ENCODE measurements at places on chromosomes 16 and 17.

DNA sequence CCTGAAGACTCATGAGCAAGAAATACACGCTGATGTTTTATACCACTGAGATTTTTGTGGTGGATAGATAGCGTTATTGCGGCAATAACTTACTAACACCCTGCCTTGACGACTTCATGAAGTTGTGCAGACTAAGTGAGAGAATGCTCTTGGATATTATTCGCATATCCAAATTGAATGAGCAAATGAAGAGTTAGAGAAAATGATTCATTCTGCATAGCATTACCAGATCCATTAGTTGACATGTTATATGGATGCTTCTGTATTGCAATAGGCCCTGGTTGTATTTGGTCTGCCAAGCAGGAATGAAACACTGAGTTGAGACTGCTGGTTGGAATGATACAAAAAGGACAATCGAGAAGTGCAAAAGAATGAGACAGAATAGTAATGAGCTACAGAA is 247.3 kb downstream of the CA10 start:
- DNase-seq: no peak

DNA sequence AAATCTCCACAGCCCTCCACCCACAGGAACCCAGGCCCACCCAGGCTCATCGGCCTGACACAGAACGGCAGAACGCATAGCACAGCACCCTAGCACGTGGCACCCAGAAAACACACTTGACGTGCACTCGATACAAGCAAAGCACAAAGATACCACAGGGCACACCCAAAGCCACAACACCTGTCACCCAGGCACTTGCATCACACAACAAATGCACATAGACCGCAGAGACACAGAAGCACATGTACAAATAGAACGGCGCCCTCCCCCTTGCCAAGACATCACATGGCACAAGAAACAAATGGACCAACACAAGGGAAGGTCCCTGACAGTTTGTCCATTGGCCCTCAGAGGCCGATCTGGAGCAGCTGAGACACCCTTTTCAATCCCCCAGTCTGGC is 147.7 kb upstream of the WSCD1 start:
- no peak for DNase-seq

GRCh38 chr16:57544124-57544653 is 1.7 kb downstream of the ADGRG5 start:
- DNase-seq: no peak

DNA sequence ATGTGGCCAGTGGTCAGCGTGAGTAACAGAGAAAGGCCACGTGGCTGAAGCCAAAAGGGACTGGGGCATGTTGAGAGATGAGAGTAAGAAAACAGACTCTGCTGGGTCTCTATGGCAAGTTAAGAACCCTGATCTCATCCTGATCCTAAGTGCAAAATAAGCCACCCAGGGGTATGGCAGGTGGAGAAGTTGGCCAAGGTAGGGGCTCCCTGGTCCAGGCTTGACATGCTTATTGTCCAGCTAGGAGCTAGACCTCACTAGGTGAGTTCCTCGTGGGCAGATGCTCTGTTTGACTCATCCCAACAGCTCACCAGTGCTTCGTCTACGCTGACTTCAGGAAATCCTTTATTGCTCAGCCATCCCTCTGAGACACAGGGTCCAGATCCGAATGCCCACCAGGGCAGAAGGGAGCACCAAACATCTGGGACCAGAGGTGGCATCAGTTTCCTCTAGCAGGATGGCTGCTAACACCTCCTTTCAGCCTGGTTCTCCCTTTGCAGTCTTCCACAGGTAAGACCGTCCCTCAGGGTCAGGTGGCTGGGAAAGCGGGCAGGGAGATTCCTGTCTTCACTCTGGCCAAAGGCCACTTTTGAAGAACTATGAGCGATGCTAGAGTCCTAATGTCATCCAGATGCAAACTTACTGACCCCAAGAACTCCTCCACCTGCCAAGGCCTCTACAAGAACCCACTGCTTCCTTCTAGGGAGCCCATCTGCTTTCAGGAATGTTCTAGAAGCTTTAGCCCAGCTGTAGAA is 99.5 kb downstream of the CDYL2 start:
- no peak for DNase-seq

GRCh38 chr16:27961296-27961620 is 102.3 kb downstream of the GSG1L start:
- no peak for DNase-seq

DNA sequence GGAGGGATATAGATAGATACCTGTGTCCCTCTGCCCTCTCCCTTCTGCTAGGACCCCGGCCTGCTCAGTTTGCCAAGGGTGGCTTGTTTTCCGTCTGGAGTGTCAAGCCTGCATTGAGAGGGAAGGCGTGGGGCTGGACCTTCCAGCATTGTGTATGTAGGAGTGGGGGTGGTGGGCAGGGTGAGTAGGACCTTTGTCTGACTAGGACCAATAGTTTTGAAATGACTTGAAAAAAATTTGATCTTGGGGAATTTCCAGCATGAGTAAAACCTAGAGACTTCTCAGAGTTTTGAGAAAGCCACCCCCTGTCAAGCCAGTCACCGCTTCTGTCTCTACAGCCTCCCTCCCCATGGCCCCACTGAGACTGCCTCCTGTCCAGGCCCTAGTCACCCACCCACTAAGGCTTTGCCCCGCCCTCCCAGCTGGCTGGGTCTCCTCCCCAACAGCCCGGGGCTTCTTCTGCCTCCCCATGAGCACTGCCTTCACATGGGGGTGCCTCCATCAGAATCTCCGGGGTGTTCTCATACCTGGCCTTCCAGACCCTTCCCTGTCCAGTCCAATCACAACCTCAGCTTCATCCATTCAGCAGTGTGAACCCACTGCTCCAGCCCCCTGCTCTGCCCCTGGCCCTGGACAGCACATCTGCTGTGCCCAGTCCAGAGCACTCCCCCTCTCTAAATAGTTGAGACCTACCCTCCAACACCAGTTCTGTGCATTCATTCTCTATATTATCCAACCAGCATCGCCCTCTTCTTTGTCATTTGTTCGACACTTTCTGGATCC is 207.0 kb downstream of the MSI2 start:
- peak; percentile 51 for DNase-seq

DNA sequence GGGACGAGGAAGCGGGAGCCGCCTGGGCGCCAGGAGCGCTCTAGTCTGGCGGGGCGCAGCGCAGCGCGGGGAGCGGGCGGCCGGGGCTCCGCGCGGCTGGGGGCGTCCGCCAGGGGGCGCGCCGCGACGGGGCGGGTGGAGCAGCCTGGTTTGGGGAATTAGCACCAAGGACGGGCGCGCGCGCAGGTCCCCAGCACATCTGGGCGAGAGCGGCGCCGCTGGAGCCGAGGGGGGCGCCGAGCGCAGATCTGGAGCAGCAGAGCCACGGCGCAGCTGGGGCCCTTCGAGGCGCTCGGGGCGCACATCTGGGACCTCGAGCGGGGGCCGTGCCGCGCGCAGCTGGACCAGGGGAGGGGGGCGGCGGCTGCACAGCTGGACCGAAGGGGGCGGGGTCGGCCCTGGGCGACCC is at the start of gene NXPH3:
Gene NXPH3 (plus strand): TSS at position 193 of the 409 bp plus-strand sequence. CDS start 349 bp downstream, outside the sequence.
- peak; percentile 57 for DNase-seq

DNA sequence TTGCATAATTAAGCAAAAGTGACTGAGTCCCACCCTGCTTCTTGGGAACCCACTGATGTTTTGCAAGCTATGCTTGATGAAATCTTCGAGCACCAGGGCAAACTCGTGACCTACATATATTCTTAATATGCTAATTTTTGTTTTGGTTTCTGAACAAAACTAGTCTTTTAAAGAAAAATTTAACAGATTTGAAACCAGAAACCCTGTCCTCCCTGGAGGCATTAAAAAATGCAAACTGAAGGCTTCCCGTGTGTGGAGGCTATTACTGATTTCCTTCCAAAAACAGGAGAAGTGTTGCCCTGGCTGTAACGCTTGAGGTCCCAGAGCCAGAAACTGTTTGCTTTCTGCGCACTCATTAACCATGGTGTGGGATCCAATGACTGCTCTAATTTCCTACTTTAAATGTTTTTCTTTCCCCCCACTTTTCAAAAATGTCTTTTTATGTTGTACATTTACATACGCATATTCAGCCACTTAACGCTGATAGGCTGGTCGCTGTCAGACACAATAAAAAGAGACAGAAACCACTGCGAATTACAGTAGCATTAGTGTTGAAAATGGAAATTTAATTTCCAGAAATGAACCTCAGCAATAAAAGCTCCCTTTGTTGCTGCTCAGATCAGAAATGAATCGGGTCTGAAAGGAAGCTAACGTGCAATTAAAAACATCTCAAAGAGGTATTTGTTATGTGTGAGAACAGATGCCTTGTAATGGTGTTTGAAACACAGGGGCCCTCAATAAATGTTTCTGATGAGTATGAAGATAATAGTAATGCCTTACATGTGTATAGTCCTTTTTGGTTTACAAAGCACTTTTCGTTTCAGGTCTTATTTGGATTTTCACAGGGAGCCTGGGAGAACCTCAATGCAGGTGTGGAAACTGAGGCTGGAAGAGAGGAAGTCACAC is 39.9 kb upstream of the IRX6 start:
- DNase-seq: no peak

DNA sequence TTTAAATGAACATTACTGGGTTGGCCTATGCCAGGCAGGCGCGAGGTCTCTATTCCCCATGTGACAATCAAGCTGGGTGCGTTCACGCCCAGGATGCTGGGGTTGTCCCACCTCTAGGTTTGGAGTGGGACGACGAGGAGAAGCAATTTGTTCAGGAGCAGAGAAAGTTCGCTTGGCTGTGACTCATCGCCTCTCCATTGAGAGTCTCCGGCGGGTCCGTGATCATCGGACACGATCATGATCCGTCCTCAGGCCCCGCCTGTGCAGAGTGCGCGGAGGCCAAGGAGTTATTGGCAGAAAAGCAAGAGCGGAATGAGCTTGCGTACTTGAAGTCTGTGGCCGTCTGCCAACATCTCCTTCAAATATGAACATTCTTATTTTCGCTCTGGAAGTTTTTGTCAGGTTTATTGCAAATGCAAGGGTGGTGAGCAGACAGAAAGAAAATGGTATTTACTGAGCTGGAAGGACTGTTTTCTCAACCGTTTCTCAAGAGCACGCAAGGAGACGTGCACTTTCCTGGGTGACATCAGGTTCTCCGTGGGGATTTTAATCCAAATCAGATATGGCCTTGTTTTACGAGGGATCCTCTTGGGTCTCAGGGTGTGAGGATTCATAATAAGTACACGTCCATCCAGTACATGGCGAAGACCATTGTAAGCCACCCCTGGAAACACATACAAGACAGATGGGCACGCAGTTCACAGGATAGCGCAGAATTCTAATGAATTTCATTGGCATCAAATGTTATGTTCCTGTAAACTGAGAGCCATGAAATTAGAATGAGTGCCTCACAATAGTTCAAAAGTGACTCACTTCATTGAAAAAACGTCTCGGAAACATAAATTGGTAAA is 70.1 kb upstream of the CREBBP start:
- peak; percentile 99 for DNase-seq

DNA sequence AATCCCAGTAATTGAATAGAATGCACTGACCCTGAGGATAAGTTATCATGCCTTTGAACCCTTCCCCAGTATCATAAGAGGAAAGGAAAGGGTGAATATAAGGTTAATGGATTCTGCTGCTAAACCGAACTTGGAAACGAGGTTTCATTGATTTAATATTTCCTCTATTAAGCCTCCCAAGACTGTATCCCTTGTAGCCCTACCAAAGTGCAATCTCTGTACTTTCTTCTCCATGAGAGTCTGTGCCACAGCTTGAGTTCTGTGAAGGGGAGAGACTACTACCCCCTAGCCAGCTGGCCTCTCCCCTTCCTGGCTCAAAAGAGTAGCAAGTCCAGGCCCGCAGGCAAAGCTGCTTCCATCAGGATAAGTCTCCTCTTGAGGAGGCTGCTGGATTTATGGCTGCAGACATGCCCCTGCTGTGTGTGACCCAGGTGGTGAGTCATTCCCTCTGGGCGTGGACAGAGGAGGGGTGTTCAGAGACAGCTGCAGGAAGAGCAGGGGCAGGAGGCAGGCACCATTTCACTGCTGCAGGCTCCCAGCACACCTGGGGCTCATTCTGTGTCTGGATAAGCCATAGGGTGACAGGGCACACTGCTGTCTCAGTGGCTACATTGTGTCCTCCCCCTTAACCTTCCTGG is 58.4 kb downstream of the TOM1L2 start:
- peak; percentile 95 for DNase-seq

DNA sequence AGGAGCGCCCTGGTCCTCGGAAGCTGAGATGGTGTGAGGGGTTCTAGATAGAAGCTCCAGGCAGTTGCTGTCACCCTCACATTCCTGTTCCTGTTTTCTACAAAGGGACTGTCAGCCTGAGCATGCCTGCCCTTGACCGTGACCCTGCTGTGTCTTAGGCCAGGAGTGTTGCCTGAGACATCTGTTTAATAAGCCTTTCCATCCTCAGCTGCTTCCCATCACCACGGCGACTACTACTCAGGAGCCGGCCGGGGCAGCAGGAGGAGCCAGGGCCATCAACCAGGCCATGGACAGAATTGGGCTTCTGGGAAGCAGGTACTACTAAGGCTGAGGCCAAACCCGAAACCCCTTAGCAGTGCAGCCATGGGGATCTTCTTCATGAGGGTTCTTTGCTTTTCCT is 151.4 kb downstream of the KATNIP start:
- no peak for DNase-seq

DNA sequence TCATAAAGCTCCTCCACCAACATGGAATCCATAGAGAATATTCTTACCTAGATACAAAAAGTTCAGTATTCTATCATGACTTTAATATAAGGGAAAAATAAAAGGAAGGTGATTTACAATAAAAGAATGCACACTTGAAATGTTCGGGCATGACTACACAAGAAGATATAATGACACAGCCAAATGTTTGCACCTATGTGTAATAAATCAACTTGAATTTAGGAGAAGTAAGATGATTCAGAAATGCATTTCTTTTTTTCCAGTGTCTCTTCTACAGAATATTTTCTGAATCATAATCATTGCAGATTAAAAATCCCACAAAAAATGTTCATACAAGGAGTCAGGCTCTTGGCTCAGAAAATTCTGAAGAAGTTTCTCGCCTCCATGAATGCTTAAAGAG is 404.0 kb upstream of the HSBP1 start:
- DNase-seq: peak; percentile 10

DNA sequence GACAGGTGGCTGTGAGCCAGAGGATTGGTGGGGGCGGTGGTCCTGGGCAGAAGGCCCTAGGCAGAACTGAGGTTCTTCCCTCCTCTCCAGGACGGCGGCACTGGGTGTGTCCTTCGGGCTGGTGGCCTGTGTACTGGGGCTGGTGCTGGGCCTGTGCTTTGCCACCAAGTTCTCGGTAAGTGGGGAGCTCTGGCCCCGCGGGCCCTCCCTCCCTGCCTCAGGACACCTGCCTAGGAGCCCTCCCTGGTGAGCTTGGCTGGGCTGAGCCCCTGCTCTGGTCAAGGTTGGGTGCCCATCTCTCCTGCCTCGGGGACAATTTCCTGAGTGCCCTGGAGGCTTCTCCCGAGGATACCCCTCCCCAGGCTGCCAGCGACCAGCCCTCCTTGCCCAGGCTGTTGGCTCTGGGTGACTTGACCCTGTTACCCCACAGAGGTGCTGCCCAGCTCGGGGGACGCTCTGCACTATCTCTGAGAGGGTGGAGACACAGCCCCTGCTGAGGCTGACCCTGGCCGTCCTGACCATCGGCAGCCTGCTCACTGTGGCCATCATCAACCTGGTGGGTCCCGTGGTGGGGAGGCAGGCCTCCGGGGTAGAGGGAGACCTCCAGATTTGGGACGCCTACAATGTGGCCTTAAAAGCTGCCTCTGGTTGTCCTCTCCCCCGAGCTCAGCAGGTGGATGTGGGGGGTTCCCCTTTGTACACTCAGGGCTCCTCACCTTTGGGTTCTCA is 42.0 kb downstream of the ADCY7 start:
- DNase-seq: no peak

GRCh38 chr16:21186326-21186691 is 25.1 kb downstream of the ZP2 start:
- DNase-seq: no peak

GRCh38 chr17:10031606-10032005 is 126.5 kb upstream of the RCVRN start:
- no peak for DNase-seq

- no peak for DNase-seq
Observed at GRCh38 chr16:59913666-59914065, 1179.5 kb upstream of the GOT2 start.
